Aorta (tissue), 5 donors: ENCODE measurements at places on chromosomes 6 and 20. TPM values are rescaled to one million over a fixed set of nuclear protein-coding genes. Genes with fewer than 3 reads are reported as not detected.

DUSP15 gene
- total RNA-seq: 4.7 TPM

RBM24 gene
- 6.1 TPM for total RNA-seq

ADGRB3 gene
- total RNA-seq: 6.1 TPM

ZBTB46 gene
- total RNA-seq: 17.4 TPM

ZNF334 gene
- 3.9 TPM for total RNA-seq

DYNLT2 gene
- 2.8 TPM for total RNA-seq

C6orf52 gene
- 0.66 TPM for total RNA-seq

DNA sequence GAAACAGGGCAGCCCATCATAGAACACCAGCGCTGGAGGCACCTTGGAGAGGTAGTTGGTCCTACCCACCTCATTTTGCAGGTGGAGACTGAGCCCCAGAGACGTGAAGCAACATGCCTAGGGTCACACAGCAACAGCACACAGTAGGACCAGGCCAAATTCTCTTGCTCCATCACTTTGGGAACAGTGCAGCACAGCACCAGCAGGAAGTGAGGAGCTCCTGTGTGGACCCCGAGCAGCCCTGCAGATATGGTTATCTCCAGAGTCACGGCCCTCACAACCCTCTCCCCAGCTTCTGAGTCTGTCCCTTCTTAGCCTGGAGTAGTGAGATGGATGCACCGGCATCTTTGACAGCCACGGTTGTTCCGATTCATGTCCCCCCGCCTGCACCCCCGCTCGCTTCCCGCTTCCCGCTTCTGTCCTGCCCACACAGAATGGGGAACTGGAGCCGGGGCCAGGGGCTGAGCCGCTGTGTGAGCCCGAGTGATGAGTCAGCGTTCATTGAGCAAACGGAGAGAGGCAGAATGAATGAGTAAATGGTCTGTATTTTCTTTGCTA lies 72.6 kb upstream of the DUSP22 start:
- peak; percentile 90 for DNase-seq

DNA sequence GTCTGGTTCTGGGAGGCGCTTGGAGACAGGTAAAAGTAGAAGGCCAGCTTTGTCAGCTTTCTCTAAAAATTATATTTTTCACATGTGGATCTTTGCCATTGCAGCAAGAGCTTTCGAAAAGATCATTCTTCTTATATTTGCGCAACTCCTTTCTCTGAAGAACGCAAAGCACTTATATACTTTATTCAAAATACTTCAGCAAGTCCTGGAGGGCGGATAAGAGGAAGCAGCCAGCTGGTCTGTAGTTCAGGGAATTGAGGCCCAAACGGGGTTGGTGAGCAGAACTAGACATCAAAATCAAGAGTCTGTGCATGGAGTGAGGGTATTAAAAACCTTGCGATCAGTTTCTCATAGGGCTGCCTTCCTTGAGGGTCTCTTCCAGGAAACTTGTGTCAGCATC lies 182.3 kb downstream of the DTNBP1 start:
- DNase-seq: no peak

DNA sequence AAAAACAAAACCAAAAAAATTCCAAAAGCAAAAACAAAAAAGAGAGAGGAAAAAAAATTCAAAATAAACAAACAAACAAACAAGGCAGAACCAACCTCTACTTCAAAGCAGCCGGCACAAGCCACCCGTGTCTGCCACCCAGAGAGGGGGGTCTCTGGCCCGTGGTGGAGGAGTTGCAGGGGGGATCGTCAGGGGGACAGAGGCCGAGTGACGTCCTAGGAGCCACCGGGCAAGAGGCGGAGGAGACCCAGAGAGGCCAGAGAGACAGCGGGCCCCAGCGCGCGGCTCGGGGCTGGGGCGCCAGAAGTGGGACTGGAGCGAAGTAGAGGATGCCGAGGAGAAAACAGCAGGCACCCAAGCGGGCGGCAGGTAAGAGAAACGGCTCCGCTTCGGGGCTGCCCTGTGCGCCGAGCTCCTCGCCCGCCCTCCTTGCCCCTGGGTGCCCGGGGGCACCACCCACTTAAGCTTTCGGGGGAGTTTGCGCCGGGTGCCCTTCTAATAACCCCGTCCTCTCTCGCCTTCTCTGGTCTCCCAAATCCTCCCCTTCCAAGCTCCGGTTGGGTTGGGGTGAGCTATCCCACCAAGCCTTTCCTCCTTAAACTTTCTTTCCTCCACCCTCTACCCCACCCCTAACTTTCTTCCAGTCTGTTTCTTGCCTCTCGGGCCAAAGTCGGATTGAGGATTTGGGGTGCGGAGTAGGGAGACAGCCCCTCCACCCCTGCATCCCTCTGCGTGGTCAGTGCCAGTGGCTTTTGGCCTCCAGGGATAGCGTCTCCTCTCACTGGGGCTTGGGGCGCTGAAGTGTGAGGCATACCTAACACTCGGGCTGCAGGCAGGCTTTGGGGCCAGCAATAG lies 1.0 kb downstream of the TSHZ2 start:
- peak; percentile 45 for DNase-seq

DNA sequence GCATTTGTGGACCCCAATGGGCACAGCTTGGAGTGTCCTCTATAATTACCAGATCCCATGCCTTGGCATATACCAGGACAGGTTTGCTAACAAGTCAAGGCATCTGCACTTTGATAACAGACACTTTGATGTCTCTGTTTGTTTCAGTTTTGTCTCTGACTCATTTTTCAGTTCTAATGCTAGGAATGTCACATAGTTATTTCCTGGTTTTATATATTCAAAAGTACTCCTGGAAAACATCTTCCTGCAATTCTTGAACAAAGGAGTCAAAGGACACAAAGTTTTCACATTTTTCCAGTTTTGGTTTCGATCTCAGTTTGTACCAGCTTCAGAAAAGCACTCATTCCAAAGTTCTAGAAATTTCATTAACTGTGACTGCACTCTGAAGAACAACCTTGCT lies 188.1 kb downstream of the FOXC1 start:
- DNase-seq: no peak

DNA sequence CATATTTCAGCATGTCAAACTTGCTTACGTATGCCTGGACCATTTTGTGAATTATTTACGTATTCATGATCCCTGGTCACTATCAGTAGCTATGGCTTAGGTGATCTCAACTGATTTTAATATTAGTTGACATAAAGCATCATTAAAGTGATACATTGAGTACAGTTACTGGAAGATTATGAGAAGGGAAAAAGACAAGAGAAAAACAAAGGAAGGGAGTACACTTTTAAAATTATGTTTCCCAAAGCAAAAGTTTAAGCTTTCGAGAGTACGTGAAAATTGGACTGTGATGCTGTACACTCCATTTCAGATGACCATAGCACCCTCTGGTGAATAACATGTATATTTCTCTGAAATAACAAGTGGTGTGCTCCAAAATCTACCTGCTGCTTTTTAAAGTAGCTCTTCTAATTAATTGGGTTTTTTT lies 215.0 kb upstream of the HSF2 start:
- DNase-seq: no peak

- no peak for DNase-seq
Measured at GRCh38 chr6:14110001-14110818, 7.4 kb upstream of the CD83 start.

DNA sequence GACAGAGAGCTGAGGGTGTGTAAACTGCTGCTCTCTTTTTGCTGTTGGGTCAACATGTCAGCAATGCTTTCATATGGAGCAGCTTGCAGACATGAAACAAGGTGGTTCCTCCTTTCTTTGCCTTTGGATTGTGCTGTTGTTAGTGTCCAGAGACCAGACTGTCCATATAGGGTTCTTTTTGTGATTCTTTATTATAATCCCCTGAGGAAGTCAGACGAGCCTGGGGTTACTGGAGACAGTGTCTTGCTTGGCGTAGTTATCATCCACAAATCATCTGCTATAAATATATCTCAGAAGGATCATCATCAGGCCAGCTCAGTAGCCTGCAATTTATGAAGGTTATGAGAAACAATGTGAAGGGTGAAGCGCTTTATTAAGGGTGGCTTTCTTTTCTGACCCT lies 2.3 kb upstream of the ADGRB3 start:
- no peak for DNase-seq

DNA sequence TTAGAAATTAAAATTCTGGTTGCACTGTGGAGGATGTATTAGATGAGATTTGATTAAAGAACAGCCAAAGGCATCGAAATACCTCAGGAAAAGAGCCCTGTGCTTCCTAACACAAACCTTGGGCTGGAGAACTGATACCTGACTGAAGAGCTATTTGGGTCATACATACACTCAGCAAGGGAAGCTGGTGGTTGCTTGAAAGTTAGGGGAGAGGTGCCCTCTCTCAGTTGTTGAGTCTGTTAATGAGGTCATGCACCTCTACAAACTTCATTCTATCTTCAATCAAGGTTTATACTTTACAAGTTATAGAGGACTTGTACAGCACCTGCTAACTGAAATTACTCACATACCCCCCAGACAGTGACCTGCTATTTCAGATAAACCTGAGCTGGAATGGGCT lies 25.5 kb downstream of the FAM184A start:
- no peak for DNase-seq

- no peak for DNase-seq
Measured at GRCh38 chr6:48630511-48630910, 519.5 kb upstream of the PTCHD4 start.

GRCh38 chr6:119856136-119856535 lies 506.6 kb upstream of the MAN1A1 start:
- DNase-seq: no peak

DNA sequence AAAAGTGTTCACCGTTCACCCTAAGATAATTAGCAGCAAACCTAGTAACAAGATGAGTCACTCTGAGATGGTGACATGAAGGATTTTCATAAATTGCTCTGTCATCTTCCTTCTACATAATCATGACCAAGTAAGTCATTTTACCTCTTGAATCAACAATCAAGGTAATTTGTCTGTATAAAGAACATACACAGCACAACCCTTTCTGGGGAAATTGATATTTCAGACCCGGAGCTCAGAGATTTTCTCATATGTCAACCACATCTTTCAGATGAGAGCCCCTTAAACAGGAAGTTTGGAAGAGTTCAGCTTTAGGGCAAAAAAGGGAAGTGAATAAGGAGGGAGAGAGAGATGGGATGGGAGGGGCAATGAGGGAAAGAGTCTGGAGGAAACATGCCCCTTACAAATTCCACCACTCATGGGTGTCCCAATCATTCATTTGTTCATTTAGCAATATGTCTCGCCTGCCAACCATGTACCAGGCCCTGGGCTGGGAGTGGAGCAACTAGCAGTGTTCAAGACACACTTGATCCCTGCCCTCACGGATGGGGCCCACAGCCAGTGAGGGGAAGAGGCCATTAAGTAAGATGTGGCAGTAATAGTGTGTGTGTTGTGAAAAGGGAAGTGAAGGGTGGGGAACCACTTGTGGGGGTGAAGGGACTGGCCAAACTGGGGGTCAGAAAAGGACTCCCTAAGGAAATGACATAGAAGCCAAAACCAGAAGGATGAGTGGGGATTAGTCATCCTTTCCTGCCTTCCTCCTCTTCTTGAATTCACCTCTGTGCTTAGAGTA lies 190.9 kb downstream of the MAFB start:
- peak; percentile 82 for DNase-seq

GRCh38 chr6:170024940-170025339 lies 265.9 kb downstream of the DLL1 start:
- DNase-seq: peak; percentile 29

- DNase-seq: no peak
Measured at GRCh38 chr20:34904202-34904621, 27.8 kb downstream of the ACSS2 start.

DNA sequence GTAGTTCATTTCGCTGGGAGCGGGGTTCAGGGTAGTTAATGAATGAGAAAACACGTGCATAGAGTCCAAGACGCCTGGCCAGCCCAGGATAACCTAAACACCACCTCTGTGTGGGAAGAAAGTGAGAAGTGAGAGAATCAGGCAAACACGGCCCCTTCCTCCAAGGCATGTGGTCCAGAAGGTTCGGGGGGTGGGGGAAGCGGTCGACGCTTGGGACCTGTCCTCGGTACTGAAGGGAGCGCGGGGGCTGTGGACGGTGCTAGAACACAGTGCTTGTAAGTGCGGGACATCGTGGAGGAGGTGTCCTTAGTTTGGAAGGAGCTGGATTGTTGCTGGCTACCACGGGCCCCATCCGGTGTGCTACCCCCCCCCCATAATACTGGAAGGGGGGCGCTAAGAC lies 1.7 kb upstream of the VSTM2L start:
- no peak for DNase-seq

DNA sequence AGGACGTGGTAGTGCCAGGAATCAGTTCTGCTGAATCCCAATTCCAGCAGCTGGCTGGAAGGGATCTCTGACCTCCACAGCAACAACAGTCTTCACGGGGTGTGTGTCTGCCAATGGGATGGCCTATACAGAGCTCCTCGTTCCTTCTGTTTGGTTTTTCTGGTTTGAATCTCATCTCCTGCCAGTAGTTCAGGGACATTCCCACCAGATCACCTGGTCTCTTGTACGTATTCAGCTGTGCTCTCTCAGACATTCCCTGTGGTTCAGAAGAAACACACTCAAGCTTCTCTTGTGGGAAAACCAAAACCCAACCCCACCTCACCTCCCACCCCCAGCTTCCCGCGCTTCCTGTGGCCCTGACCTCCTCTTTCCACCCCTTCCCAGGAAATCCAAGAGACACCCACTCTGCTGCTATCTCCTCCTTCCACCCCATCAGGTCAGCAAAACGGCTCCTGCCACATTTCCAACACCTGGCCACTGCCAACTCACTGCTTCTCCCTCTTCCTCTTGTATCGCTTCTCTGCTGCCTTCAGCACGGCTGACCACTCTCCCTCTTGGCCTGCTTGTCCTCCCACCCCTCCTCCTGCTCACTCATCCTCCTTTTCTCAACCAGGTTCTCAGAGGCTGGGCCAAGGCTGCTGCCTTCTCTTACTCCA lies 63.3 kb upstream of the PTGIS start:
- DNase-seq: no peak

- no peak for DNase-seq
Measured at GRCh38 chr6:14062345-14063029, 55.1 kb upstream of the CD83 start.

GRCh38 chr6:6516666-6517458 lies 71.7 kb upstream of the LY86 start:
- no peak for DNase-seq

DNA sequence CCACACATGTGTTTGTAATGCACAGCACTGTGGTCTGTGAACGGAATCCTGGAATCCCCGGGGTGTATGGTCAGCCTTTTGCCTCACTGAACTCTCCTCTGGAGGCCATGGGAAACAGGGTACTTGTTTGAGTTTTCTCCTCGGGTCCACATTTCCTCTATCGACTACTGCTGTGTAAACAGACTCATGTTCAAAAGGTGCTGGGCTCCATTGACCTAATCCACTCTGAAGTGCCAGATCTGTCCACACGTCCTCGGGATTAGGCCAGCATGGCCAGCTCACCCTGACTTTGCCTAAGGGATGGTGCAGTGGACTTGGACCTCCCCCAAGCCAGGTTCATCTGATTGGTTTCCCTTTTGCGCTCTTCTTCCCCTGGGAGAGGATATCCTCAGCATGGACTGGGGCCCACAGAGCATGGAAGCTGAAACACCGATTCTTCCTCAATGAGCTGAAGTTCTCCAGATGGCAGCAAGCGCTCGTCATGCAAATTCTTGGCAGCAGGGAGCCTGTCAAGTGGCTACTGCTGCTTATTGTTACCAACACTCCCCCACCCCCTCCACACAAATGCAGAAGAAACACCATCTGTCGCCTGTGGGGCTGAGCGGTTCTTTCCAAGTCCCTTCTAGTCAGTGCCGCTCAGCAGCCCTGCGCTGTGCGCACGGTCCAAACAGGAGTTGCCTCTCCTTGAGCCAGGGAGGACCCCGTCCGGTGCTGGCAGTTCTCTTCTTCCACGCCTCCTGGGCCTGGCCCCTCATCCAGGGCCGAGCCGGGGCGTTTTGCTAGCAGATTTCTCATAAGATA lies 292.6 kb upstream of the MARCKS start:
- peak; percentile 82 for DNase-seq
